Peyer's patch (tissue), 4 donors: ENCODE measurements at places on chromosomes 2 and 18. TPM values are rescaled to one million over a fixed set of nuclear protein-coding genes. Genes with fewer than 3 reads are reported as not detected.

Gene KCNJ13
- 21.5 TPM for total RNA-seq

Gene STAT4
- total RNA-seq = 5.0 TPM

Gene TTC31
- 51.2 TPM for total RNA-seq

Gene PARD6G
- total RNA-seq = 2.5 TPM

Gene ANKRD30B
- 2.5 TPM for total RNA-seq

Gene CD8B2
- not detected for total RNA-seq

Gene MARCO
- 4.2 TPM for total RNA-seq
